ENCODE measurements at places on chromosomes 5 and 9.

- DNase-seq = no peak
Measured at GRCh38 chr5:109281136-109281690, 128.6 kb downstream of the PJA2 start.

GRCh38 chr5:31226651-31227050 lies 33.2 kb downstream of the CDH6 start:
- DNase-seq = no peak

DNA sequence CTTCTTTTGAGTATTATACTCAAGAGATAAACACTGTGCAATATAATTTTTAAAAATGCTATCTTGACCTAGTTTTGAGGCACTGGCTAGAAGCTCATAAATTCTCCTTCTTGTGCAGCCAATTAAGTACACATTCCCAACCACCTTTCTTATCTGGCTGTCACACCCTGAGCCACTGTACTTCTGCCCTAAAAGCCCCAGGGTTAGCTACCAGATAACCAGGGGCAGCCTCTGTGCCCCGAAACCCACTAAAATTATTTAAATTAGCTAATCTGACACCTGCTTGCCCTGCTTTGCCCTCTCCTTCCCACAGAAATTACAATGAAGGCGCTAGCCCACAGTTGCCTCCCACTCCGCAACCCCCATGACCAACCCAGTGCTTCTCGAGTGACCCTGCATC lies 597.3 kb upstream of the TYRP1 start:
- DNase-seq = no peak

GRCh38 chr9:20243841-20244240 lies 378.5 kb downstream of the MLLT3 start:
- DNase-seq = no peak

- no peak for DNase-seq
Measured at GRCh38 chr9:105290418-105290817, 46.0 kb downstream of the SLC44A1 start.

GRCh38 chr9:82038897-82039296 lies 50.3 kb downstream of the SPATA31D1 start:
- DNase-seq = no peak

- DNase-seq = no peak
Measured at GRCh38 chr9:127926906-127927200, 3.7 kb downstream of the PIP5KL1 start.
